Frontal cortex (tissue), 4 donors: ENCODE measurements at places on chromosomes 13 and 19.

- DNase-seq = no peak
These were observed 8.8 kb upstream of the NALCN start for GRCh38 chr13:101425156-101425471.

DNA sequence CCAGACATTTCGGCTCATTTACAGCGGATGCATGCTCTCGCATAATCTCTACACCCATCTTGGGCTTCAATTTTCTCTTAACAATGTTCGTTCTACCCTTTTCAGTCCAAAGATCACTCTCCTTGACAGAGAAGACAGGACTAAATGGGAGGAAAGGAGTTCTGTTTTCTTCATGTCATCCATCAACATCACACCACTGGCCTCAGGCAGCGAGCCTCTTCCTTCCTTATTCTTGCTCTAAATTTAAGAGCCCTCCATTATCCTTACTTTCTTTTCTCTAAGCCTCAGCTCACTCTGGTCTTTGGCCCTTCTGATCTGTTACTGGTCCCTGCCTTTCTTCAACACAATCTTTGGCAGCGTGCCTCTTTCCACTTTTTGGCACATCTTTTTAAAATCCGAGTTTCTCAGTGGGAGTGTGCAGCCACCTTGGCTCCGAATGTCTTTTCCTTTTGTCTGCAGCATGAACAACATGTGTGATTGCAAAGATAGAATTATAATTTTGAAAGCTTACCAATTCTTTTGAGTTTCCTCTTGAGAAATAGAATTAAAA lies 98.7 kb downstream of the FAM216B start:
- DNase-seq = no peak

DNA sequence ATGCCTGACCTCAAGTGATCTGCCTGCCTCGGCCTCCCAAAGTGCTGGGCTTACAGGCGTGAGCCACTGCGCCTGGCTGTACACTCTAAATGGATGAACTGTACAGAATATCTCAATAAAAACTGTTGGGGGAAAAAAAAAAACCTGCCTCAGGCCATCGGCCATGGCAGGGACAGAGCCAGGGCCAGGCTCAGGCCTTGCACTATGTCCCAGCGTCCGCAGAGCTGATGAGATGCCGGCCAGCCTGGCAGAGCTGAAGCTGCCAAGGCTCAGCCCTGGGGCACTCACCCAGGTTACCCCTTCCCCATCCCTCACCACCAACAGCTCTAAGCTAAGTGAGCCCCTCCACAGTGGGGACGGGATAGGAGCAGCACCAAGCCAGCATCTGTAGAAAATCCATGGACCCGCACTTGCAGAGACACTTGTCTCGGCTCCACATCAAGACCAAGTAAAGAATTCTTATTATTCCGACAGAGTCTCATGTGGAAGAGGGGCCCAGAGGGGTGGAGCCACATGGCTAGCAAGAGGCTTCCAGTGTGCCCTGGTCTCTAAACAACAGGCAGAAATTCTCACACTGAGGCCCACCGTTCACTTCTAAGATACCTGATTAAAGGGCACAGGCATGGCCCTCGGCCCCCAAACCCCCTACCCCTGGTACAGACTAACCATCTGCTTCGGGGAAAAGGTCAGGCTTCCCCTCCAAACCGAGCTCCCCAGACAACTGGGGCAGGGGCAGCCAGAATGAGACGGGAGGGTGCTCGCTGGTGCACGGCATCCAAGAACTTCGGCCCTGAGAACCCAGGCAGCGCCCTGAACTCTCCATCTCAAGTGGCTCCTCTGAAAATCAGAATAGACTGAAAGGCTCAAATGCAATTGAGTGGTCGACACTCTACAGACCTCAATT lies 5.8 kb downstream of the PPP6R1 start:
- no peak for DNase-seq

GRCh38 chr19:29271341-29271740 lies 58.4 kb upstream of the UQCRFS1 start:
- DNase-seq = no peak

DNA sequence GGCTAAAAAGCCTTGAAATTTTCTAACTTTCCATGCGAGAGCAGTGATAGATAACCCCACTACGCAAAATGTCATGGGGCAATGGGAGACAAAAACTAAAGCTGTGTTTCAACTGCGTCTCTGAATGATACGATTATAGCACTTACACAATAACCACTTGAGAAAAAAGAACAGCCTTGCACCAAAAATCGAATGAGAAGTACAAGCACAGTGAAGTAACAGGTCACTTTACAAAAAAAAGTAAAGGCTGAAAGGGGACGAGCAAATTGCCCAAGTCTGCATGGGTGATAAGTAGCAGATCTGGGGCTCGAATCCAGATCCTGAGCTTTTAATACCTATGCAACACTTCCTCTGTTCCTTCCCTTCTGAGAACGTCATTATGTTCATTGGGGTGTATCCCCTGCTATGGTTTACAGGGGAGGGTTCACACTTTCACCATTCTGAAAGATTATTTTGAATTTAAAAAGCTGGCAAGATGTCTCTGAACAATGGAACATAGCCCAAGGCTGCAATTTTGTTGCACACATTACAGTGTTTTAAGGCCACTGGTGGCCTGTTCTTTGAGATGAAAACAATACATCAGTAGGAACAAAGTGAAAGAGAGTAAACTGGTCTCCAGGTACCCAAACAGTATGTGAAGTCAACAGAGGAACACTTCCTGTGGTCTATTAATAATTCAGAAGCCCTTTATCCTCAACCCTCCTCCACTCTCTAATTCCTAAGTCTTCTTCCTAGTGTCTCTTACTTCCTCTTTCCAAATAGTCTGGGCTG lies 3.2 kb downstream of the CPB2 start:
- no peak for DNase-seq

DNA sequence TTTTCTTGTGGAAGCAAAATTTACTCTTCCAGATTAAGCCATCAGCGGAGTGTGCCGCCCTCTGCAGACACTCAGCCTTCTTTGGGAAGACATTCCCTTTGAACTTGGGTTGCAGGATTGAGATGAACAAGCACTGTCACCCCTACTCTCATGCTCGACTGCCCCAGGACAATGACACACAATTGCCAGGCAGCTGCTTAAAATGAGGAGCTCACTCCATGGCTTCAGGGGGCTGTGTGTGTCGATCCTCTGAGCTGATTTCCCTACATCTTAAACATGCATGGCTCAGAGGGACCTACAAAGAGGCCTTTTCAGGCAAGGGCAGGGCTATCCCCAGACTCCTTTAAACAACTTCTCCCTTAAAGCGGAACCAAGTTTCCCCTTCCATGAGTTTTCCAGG lies 107.5 kb upstream of the MBNL2 start:
- DNase-seq = no peak
